ENCODE measurements at places on chromosomes 2 and 18.

- DNase-seq: no peak
Observed at GRCh38 chr2:108458082-108458481, 9.1 kb downstream of the GCC2 start.

- no peak for DNase-seq
Observed at GRCh38 chr2:202848813-202849212, 22.8 kb downstream of the ICA1L start.

GRCh38 chr18:53943326-53943860 is 281.1 kb downstream of the MBD2 start:
- DNase-seq: no peak

DNA sequence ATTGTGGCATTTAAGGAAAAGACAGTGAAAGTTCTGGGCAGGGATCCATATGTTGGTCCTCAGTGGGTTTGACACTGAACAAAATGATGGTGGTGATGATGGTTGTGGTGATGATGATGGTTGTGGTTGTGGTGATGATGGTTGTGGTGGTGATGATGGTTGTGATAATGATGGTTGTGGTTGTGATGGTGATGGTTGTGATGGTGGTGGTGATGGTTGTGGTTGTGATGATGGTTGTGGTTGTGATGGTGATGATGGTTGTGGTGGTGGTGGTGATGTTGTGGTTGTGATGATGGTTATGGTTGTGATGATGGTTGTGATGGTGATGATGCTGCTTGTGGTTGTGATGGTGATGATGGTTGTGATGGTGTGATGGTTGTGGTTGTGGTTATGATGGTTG is 308.7 kb downstream of the AGAP1 start:
- DNase-seq: no peak

DNA sequence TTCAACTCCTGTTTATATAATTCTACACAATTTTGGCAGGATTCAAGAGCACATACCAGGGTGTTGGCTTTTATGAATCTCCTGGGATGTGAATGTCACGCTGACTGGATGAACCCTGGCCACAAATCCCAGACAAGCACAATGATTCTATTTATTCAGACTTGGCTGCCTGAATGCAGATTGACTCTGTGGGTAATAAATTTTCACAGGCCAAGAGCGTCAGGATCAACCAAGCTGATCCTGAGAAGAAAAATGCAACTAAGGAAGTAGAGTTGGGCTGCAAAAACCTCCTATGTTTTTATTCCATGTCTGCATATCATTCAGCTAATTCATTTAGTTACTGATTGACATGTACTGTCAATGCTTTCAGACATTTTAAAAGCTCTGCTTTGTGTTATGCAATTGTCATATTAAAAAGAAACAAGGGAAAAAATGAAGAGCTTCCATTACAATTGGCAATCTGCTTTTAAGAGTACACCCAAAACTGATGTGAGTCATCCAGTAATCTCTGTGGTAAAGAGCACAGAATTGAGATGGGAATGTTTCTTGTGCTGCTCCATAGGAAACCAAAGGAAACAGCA is 173.0 kb upstream of the REV1 start:
- no peak for DNase-seq

DNA sequence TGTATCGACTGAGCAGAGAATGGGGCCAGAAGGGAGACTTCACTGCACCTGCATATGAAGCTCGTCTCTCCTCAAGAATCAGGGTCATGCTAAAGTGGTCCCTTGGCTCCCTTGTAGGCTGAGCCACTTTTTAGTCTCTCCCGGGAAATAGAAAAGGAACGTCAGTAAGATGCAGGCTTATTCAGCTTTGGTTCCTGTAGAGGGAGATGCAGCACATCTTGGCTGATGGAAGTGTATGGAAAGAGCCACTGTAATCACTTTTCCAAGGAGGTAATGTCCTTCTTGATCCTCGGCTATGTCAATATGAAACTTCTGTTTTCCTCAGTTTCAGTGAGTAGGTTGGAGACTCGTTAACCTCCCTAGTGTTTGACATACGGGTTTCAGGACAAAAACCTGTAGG is 235.2 kb downstream of the GCA start:
- no peak for DNase-seq

DNA sequence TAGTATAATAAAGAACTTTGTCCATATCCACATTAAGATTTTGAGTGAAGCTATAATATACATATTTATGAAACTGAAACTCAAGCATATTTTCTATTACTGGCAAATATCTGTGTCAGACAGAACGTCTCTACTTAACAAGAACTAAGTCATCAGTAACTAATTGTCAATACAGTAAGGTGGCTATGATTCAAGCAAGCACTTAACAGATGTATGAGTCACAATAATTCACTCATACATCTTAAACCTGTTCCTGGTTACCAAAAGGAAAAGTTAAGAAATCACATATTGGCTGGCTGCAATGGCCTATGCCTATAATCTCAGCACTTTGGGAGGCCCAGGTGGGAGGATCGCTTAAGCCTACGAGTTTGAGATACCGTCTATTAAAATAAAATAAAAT is 96.0 kb downstream of the SOS1 start:
- no peak for DNase-seq

- no peak for DNase-seq
Observed at GRCh38 chr2:38075507-38076151, at the start of gene CYP1B1. Gene CYP1B1 (minus strand): TSS chr2:38076151. CDS start chr2:38075388, 763 bp downstream.

DNA sequence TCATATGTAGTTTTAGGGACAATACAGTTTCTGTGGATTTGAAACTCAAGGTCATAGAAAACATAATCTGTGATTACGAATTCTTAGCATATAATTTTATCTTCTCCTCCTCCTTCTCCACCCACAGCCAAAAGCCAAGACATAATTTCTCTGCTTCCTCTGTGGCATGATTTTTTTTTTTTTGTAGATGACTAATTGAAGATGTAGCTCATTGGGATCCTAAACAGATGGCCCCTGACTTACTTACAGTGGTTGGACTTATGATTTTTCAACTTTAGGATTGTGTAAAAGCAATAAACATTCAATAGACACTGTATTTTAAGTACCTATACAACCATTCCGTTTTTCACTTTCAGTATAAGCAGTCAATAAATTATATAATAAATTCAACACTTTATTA is 42.3 kb downstream of the FSIP2 start:
- DNase-seq: no peak

DNA sequence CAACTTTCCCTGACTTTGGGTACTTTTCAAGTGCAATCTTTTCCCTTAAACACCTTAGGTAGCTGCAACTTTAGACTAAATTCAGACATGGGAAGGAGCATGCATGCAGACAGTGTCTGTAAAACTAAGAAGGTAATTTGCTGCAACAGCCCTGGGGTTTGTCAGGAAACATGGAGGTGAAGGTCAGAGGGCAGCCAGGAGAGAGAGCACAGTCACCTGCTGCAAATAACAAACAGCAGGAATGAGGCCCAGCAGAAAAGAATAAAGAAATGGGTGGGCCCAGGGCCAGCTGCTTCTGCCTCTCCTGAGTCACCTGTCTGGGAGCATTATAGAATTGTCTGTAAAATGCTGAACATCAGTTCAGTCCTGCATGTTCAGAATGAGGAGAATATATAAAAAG is 35.2 kb downstream of the MTHFD2 start:
- no peak for DNase-seq

DNA sequence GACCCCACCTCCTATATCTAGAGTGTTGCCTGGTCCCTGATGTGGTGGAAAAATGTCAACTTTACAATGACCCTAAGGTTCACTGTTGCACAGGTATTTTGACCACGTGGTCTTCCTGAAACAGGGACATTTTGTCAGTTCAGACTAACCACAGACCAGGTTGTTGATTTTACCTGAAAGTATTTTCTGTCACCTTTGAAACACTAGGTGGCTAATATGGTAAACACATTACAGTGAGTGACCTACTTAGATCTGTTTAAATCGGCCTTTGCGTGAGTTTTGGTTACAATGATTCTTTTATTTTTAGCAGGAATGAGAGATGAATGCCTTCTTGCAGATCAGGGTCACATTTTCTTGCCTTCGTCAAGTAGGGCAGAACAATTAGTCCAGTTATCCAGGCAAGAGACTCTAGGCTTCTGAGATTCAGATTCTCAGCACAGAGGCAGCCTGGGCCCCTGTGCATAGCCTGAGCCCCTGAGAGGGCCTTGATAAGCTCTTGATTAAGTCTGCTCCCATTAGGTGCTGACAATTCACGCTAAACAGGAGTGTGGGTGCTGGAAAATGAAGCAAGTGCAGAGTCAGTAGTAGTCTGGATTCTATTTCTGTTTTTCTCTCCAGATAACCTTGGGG is 226.2 kb downstream of the KCNS3 start:
- DNase-seq: no peak

GRCh38 chr18:73556904-73557303 is 590.7 kb downstream of the FBXO15 start:
- DNase-seq: no peak

Data from activated CD8-positive, alpha-beta memory T cell treated with anti-CD3 and anti-CD28 coated beads for 1 hour (primary cell).